ENCODE measurements at places on chromosomes 2 and 18. TPM values are rescaled to one million over a fixed set of nuclear protein-coding genes. Genes with fewer than 3 reads are reported as not detected.

DNA sequence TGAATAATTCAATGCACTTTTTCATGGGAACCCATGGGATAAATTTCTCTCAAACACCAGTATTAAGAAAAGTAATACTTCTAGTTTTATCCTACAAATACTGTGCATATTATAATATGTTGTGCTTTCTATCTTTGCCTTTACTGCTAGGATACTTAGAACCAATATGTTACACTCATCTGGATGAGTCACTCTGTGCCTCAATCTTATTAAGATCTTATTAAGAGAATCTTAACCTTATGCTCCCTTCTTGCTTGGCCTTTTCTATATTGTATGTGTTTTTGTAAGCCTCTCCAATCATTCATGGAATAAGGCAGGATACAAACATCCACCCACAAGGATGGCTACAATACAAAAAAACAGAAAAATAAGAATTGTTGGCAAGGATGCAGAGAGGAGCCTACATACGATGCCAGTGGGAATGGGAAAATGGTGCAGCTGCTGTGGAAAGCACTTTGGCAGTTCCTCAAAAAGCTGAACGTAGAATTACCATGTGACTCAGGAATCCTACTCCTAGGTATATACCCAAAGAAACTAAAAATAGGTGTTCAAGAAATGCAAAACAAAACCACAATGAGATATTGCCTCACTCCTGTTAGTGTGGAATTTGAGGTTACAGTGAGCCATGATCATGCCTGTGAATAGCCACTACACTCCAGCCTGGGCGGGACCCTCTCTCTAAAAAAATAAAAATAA lies 10.7 kb upstream of the TWSG1 start:
- no peak for DNase-seq

GRCh38 chr18:46184727-46185126 lies 80.5 kb downstream of the HAUS1 start:
- no peak for DNase-seq

Gene MYL1
- total RNA-seq, result not detected

DNA sequence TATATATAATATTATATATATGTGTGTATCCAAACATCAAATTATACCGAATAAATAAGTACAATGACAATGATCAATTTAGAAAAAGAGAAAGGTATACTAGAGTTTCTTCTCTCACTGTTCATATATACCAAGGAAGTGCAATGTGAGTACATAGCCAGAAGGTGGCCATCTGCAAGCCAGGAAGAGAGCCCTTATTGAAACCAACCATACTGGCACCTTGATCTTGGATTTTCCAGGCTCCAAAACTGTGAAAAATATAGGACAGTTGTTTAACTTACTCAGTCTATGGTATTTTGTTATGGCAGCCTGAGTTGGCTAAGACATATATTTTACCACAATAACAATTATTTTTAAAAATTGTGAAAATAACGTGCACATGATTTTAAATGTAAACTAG lies 1490.2 kb upstream of the SLC39A10 start:
- DNase-seq, result no peak

DNA sequence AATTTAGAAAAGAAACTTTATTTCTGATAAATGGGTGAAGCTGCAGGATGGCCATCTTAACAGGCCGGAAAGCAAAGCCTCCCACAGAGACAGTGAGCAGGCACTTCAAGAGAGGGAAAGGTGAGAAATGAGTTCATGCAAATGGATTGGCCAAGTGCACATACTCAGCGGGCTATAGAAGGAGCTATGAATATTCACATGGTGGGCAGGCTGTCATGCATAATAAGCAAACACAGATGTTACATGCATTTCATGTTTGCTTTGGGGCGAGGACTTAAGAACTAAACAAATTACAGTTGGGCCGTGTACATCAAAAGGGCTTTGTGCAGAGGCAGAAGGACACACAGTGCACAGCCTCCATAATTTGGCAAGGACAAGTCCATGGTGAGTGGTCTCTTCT lies 69.8 kb upstream of the MAL start:
- DNase-seq, result no peak

Measured in osteoblast (primary cell).